AG04449 (cell line): ENCODE measurements at places on chromosomes 2 and 18.

DNA sequence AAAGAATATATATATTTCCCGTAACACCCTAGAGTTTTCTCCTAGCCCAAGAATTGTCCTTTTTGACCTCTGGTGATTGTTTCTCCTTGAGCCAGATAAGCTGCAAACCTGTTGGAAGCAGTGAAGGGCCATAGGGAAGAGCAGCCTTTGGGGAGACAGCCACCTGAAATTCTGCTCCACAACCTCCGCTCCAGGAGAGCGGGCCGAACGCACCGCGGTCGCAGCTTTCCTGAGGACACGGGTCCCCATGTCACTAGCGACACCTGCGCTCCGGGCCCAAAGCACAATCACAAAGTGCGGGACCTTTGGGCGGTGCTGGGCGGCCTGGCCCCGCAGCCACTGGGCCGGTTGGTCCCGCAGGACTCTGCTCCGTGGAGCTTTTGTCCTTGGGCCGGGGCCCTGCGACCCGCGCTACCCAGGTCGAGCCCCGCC is 557 bp upstream of the DSG2 start:
- DNase-seq: no peak

GRCh38 chr2:187017438-187017837 is 168.5 kb upstream of the ZSWIM2 start:
- no peak for DNase-seq

DNA sequence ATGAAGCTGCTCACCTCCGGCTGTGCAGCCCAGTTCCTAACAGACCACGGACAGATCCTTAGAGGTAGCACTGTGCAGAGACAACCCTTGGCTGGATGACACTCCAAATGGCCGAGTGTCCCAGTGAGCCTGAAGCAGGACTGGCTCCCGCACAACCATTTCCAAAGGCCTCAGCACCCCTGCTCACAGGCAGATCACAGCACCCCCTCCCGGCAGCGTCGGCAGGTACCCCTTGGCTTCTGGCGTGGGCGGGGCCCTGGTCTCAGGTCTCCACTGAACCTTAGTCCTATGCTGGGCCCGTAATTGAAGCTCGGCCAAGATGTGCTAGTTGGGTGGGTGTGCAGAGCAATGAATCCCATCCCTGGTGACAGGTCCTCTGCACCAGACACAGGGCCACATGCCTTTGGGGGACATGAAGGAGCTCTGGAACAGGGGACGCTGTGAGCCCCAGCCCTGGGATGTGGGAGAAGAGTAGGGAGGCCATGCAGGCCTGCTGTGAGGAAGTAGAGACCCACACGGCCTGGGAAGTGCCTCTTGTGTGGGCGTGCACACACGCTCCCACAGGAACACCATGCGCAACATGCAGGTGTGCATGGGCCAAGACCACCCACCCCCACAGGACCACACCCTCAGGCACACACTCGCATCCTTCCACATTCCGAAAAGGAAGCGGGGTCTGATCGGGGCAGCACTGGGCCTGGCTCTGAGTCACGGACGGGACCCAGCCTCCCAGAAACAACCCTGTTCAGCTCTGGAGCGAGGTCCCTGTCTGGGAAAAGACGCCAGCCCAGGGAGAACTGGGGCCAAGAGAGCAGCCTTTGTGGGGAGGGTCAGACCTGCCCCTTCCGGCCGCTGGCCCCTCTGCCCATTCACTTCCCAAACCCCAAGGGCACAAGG is 2.8 kb downstream of the DUSP2 start:
- DNase-seq: no peak

- no peak for DNase-seq
Observed at GRCh38 chr2:206438196-206438724, 5.1 kb upstream of the ADAM23 start.

DNA sequence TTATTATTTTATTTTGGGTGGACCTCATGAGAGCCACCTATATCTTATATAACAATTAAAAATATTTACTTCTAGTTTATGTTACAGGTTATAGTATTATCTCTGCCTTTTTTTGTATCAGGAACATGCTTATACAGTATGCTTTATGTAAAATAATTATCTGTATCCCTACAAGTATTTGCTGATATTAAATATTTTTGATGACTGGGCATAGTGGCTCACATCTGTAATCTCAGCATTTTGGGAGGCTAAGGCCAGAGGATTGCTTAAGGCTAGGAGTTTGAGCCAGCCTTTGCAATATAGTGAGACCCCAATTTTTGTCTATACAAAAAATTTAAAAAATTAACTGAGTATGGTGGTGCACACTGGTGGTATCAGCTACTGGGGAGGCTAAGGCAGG is 39.6 kb downstream of the MOB4 start:
- no peak for DNase-seq

DNA sequence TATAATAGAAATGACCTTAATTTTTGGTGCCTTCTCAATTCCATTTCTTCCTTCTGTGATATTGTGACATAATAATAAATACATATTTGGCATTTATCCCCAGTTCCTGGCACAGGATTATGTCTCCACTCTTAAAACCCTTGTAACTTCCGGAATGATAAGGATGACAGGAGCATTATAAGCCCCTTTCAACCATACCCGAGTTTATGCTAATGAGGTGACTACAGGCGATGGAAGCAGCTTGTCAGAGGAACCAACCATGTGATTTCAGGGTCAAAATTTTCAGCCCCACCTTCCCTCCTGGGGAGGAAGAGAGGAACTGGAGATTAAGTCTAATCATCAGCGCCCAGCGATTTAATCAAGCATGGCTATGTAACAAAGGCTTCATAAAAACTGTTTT is 528.5 kb upstream of the CRIM1 start:
- DNase-seq: no peak

- no peak for DNase-seq
Observed at GRCh38 chr2:96120091-96120720, 3.8 kb upstream of the ADRA2B start.

- no peak for DNase-seq
Observed at GRCh38 chr2:104863468-104864279, 9.8 kb downstream of the POU3F3 start.

GRCh38 chr2:53242090-53242489 is 525.5 kb upstream of the CHAC2 start:
- no peak for DNase-seq
